ENCODE measurements at places on chromosomes 4 and X. TPM values are rescaled to one million over a fixed set of nuclear protein-coding genes. Genes with fewer than 3 reads are reported as not detected.

- no peaks in the 10 kb centered on the region for H3K4me1 ChIP-seq
- no peaks in the 10 kb centered on the region for H3K27me3 ChIP-seq
- no peak overlapping the region for H3K4me3 ChIP-seq
- H3K36me3 ChIP-seq: no peaks in the 10 kb centered on the region
- H3K27ac ChIP-seq: no peak overlapping the region
Observed at GRCh38 chr4:119184128-119184527, 28.4 kb upstream of the USP53 start.

Gene CXCL13
- not detected for total RNA-seq

- H3K36me3 ChIP-seq: peaks cover 29% of the 10 kb centered on the region
- peak overlapping the region; percentile 98 for H3K27ac ChIP-seq
- H3K4me1 ChIP-seq: peaks cover 2% of the 10 kb centered on the region
Observed at GRCh38 chr4:73258436-73258685, 237 bp downstream of the ANKRD17 start.

Gene SHROOM2
- total RNA-seq: 15.4 TPM

DNA sequence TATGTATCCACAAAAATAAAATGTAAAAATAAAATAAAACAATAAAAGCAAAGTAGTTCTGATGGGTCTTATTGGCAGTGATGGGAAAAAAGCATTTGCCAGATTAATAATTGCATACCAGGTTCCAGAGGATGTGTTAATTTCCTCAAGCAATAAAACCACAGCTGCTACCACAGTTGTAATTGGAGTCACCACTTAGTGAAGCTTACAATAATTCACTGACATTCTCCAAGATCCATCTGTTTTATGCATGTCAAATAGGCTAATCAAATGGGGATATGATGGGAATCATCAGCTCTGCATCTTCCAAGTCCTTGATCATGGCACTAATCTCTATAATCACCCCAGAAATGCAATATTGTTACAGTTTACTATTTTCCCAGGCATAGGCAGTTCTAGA, 123.5 kb upstream of the EMCN start:
- H3K4me3 ChIP-seq: no peak overlapping the region
- no peak for DNase-seq
- H3K27me3 ChIP-seq: no peaks in the 10 kb centered on the region
- H3K27ac ChIP-seq: no peak overlapping the region
- no peaks in the 10 kb centered on the region for H3K36me3 ChIP-seq

GRCh38 chrX:69139516-69139915, 25.7 kb downstream of the PJA1 start:
- DNase-seq: no peak
- H3K36me3 ChIP-seq: no peaks in the 10 kb centered on the region
- H3K27me3 ChIP-seq: no peaks in the 10 kb centered on the region
- no peak overlapping the region for H3K27ac ChIP-seq

GRCh38 chr4:21512353-21512752, 436.2 kb downstream of the KCNIP4 start:
- H3K4me1 ChIP-seq: no peaks in the 10 kb centered on the region
- H3K36me3 ChIP-seq: no peaks in the 10 kb centered on the region
- no peak for DNase-seq
- H3K27ac ChIP-seq: no peak overlapping the region
- H3K27me3 ChIP-seq: no peaks in the 10 kb centered on the region

GRCh38 chr4:1695913-1696312, 11.8 kb upstream of the FAM53A start:
- H3K4me1 ChIP-seq: no peaks in the 10 kb centered on the region
- H3K4me3 ChIP-seq: no peak overlapping the region
- H3K27ac ChIP-seq: no peak overlapping the region
- H3K36me3 ChIP-seq: peaks cover 94% of the 10 kb centered on the region

Gene RBMXL3
- not detected for total RNA-seq

Gene PAGE2
- 0.92 TPM for total RNA-seq

- H3K4me3 ChIP-seq: no peak overlapping the region
- H3K4me1 ChIP-seq: no peaks in the 10 kb centered on the region
- no peaks in the 10 kb centered on the region for H3K27me3 ChIP-seq
- H3K36me3 ChIP-seq: no peaks in the 10 kb centered on the region
- H3K27ac ChIP-seq: no peak overlapping the region
- no peak for DNase-seq
Observed at GRCh38 chr4:55517526-55518229, 29.0 kb downstream of the CLOCK start.

- no peaks in the 10 kb centered on the region for H3K4me1 ChIP-seq
- H3K27me3 ChIP-seq: no peaks in the 10 kb centered on the region
- H3K4me3 ChIP-seq: no peak overlapping the region
- peak; percentile 52 for DNase-seq
- H3K36me3 ChIP-seq: no peaks in the 10 kb centered on the region
Observed at GRCh38 chr4:79445371-79445781, 37.3 kb upstream of the GK2 start.

Gene PASD1
- not detected for total RNA-seq

Gene STK32B
- 1.5 TPM for total RNA-seq

GRCh38 chr4:66178906-66179305, 508.6 kb upstream of the EPHA5 start:
- no peak overlapping the region for H3K27ac ChIP-seq
- H3K27me3 ChIP-seq: no peaks in the 10 kb centered on the region
- H3K36me3 ChIP-seq: no peaks in the 10 kb centered on the region
- no peak overlapping the region for H3K4me3 ChIP-seq
- no peaks in the 10 kb centered on the region for H3K4me1 ChIP-seq
- DNase-seq: no peak

- H3K4me3 ChIP-seq: peak within 1 kb of the TSS; percentile 72
- H3K36me3 ChIP-seq: no peaks in the 10 kb centered on the region
- no peaks in the 10 kb centered on the region for H3K4me1 ChIP-seq
- no peak within 1 kb of the TSS for H3K27ac ChIP-seq
- no peaks in the 10 kb centered on the region for H3K27me3 ChIP-seq
- peak; percentile 86 for DNase-seq
Observed at GRCh38 chrX:153944140-153944799, at the start of gene RENBP. TSS of gene RENBP (minus strand) at chrX:153944643. CDS start at chrX:153944610, 33 bp downstream.

- no peaks in the 10 kb centered on the region for H3K36me3 ChIP-seq
- no peaks in the 10 kb centered on the region for H3K4me1 ChIP-seq
- no peaks in the 10 kb centered on the region for H3K27me3 ChIP-seq
- no peak overlapping the region for H3K27ac ChIP-seq
- no peak overlapping the region for H3K4me3 ChIP-seq
- peak; percentile 50 for DNase-seq
Observed at GRCh38 chr4:56698329-56698728, 17.2 kb upstream of the HOPX start.

- no peak overlapping the region for H3K27ac ChIP-seq
- H3K4me1 ChIP-seq: no peaks in the 10 kb centered on the region
- H3K27me3 ChIP-seq: no peaks in the 10 kb centered on the region
- DNase-seq: no peak
Observed at GRCh38 chr4:105276361-105277104, 129.9 kb downstream of the TET2 start.

Gene TASL
- total RNA-seq: not detected

GRCh38 chrX:132692066-132692465, 203.2 kb upstream of the MBNL3 start:
- H3K27ac ChIP-seq: no peak overlapping the region
- DNase-seq: peak; percentile 45
- H3K36me3 ChIP-seq: no peaks in the 10 kb centered on the region

DNA sequence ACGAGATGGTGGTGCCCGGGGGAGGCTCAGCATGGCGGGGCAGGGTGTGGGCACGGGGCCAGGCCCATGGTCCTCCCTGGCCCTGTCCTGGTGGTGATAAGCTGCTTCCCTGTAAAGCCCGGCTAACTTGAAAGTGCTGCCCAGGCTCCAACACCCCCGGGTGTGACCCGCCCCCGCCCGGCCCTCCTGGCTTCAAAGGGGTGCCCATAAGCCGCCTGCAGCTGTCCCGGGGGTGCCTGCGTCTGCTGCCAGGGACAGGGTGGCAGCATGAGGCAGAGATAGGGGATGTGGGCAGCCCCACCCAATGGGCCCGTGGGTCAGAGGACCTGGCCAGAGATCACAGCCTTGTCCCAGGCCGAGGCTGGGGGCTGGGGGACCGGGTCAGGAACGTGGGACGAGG, 18.1 kb downstream of the FGFRL1 start:
- H3K4me3 ChIP-seq: no peak overlapping the region
- H3K27ac ChIP-seq: no peak overlapping the region
- no peak for DNase-seq
- no peaks in the 10 kb centered on the region for H3K4me1 ChIP-seq
- H3K27me3 ChIP-seq: no peaks in the 10 kb centered on the region

Gene DCHS2
- 0.20 TPM for total RNA-seq

DNA sequence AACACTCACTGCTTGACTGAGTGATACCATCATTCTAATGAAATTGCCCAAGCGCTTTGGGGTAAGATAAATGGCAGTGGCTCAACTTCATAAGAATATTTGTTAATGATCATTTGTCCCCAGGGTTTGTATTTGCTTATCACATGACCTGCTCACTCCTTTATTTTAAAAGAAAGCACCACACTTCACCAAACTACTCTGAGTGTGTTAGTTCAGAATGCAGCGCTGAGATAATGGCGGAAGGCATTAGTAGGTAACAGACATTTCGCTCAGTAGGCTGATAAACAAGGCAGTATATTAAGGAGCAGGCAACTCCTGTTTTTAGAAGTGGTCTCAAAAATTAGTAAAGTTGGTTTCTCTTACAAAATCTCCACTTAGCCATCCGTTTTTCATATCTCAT, 1.6 kb downstream of the SNX25 start:
- H3K27ac ChIP-seq: no peak overlapping the region
- H3K27me3 ChIP-seq: no peaks in the 10 kb centered on the region
- no peak for DNase-seq
- H3K4me3 ChIP-seq: peak overlapping the region; percentile 86

DNA sequence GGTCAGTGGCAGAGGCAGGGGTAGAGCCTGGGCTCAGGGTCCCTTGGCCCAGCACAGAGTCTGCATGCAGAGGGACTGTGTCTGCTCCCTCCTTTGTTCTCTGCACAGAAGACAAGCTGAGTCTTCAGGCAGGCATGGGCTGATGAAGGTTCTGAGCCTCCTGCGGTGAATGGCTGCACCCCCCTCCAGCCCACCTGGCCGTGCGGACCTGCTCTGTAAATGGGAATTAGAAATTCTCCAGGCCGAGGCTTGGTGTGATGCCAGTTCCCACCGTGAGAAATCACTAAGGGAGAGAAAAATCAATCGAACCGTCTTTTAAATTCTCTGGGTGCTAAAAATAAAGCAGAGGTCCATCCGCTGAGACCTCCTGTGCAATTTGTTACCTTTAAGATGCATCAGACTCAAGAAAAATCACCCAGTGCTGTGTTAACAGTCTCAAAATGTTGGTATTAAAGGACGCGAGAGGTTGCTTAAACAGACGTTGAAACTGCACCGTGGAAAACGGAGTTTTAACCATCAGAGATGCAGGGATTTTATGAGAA, 96.0 kb downstream of the WFS1 start:
- H3K36me3 ChIP-seq: no peaks in the 10 kb centered on the region
- H3K27me3 ChIP-seq: peaks cover 19% of the 10 kb centered on the region
- H3K4me3 ChIP-seq: no peak overlapping the region
- DNase-seq: no peak
- peaks cover 2% of the 10 kb centered on the region for H3K4me1 ChIP-seq
- no peak overlapping the region for H3K27ac ChIP-seq

Gene PNMA6F
- total RNA-seq: not detected

DNA sequence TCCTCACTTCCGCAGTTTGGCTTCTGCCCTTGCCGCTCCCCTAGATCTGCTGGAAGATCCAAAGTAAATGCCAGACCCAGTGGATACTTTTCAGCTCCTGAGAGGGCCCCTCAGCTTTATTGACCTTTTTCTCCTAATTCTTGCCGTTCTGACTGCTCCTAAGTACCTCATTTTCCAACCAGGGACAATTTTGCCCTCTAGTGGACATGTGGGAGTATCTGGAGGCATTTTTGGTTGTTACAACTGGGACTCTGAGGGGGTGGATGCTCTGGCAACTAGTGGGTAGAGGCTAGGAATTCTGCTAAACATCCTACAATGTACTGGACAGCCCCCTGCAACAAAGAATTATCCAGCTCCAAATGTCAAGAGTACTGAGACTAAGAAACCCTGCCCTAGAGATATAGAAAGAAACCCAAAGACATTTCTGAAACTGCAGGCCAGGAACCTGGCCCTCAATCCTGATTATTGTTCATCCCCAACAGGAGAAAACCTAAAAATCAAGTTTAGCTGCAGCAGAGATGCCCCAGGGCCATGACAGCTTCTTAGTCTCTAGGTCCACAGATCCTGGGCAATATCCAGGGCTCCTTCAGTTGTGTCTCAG, 3.4 kb downstream of the TEX13B start:
- DNase-seq: peak; percentile 71
- H3K27ac ChIP-seq: no peak overlapping the region
- no peaks in the 10 kb centered on the region for H3K27me3 ChIP-seq
- no peaks in the 10 kb centered on the region for H3K36me3 ChIP-seq
- H3K4me3 ChIP-seq: no peak overlapping the region
- no peaks in the 10 kb centered on the region for H3K4me1 ChIP-seq

DNA sequence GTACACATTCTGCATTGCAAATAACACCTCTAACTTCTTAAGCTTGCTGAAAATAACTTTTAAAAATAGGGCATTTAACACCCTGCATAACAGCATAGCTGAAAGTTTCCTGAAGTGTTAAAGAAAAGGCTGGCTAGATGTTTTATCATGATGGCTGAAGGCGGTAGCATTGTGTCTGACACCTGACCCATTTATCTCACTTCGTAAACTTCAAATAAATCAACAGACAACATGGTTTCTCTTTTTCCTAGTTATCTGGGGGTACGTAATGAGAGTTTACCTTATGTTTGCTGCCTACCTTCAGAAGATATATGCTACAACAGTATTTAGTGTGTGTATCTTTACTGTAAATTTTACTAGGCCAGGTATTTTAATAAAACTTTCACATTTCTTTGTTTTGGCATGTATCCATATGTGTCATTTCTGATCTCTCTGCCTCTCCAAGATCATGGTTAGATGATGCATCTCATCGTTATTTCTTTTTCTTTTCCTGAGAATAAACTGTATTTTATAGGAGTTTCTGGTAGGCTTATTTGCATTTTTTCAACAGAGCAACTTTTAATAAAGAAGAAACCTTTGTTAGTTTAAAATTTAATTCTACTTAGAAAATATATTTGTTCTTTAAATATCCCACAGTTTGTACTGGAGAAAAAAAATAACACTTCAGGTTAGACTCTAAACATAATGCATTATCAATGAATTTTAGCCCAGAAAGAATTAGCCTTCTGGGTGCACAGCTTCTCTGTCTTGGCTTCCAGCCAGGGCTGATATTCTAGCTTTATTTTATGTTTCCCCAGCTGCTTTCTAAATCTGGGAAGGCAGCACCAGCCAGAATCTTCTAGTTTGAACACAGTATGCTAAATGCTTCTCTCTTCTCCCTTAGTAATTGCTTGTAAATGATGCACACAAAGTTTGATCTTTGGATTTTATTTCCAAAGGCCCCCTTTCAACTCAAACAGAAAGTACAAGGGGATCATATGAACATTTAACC, 2.9 kb downstream of the NDST4 start:
- H3K27me3 ChIP-seq: no peaks in the 10 kb centered on the region
- H3K36me3 ChIP-seq: no peaks in the 10 kb centered on the region
- H3K4me3 ChIP-seq: peak overlapping the region; percentile 47
- no peak for DNase-seq

Measured in endodermal cell (in vitro differentiated cells).